Skin of body (tissue), 3 donors: ENCODE measurements at places on chromosomes 2 and 18. TPM values are rescaled to one million over a fixed set of nuclear protein-coding genes. Genes with fewer than 3 reads are reported as not detected.

GRCh38 chr2:105391763-105392662 lies 6.8 kb downstream of the FHL2 start:
- DNase-seq: no peak

DNA sequence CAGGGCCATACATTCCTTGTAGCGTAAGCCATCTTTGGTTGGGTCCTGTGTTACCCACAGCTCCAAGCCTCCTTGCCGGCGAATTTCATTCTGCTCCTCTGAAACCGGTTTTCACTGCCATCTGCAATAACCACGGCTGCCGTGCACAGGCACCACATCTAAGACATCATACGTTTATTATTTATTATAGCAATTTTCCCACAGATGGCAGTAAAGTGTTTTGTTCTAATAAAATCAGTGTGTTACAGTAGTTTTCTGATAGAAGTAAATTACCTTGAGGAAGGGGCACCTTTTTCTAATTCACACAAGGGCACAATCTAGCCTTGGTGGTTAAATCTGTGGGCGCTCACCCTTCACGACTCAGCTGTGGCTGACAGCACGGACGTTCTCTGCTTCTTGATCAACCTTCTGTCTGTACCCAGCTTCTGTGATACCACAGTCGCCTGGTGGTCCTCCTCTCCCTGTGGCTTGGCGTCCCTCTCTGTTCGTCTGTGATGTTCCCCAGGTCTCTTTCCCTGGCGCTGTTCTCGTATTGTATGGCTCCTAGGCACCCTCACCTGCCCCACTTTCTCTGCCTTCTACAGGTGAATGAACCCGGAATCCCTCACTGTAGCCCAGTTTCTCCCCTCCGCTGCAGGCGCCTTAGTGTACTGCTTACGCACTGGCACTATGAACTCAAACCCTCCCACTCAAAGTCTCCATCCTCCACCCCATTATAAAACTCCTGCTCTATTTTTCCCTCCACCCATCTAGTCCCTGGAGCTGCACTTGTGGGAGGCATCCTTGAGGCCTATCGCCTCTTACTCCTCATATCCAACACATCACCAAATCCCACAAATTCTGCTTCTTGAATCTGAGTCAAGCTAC lies 236.8 kb downstream of the DYSF start:
- DNase-seq: no peak

The POMC gene
- total RNA-seq: 3.6 TPM

- DNase-seq: no peak
Measured at GRCh38 chr18:34280653-34281052, 55.9 kb upstream of the NOL4 start.

DNA sequence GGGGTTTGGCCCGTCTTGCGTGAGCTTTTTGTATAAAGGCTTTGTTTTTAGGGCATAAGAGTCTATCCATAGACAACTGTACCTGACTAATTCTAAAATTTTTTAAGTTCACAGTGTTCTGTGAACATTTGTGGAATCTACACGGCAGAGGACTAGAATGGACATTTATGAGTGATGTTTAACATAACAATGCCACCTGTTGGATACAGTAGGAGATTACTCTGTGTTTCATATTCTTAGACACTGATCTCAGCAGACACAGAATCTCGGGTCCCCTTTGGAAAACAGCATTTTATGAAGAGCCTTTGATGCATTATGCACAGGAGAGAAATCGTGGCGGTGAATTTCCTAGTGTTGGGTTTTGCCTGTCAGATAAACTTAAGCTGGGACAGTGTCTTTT lies 752.2 kb downstream of the DPP10 start:
- DNase-seq: no peak

The ALPP gene
- total RNA-seq: not detected

DNA sequence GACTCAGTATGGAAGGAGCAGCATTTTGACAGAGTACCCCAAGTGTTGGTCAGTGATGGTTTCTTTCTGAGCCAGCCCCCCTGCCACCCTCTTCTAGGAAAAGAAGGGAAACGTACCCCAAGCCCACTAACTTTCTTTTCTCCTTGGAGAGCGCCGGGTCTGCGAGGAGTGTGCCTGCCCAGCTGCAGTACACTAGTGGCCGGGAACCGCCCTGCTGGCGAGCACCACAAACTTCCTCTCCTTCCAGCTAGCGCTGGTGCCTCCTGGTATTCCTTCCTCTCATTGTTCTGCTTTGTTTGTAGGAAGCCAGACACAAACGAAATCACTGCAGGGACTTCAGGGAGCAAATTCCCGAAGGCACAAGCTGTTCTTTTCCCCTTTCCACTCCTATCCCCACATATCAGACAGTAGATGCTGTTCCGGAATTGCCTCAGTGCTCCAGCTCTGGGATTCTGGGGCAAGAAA lies 1.8 kb downstream of the CCDC85A start:
- no peak for DNase-seq

- no peak for DNase-seq
Measured at GRCh38 chr2:50726186-50726585, 305.7 kb downstream of the NRXN1 start.

The NEURL3 gene
- 0.10 TPM for total RNA-seq

The RAD51AP2 gene
- 0.20 TPM for total RNA-seq

DNA sequence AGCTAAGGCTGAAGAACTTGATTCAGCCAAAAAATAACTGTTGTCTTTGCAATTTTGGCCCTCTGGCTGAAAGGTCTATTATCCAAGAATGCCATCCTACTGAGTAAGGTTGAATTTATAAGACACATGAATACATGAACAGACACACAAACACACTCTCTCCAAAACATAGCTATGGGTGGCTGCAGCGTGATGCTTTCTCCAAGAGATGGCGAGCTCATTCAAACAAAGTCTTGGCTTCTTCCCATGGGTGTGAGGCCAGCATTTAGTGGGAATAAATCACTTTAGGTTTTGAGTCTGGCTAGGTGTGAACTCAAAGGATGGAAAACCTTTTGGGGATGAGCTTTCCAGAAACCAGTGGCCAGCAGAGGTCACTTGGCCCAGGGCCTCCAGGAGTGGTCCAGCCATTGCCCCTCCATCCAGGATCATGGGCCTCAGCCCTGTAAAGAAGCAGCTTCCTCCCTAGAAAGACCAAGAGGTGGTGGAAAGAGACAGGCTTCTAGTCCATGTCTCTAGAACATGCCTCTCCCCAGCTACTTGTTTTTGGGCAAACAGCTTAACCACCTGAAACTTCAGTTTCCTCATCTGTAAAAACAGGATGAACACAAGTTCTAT lies 11.0 kb upstream of the OSR1 start:
- peak; percentile 38 for DNase-seq

GRCh38 chr18:62812242-62812641 lies 96.9 kb downstream of the PHLPP1 start:
- no peak for DNase-seq
